ENCODE measurements at places on chromosomes 2 and 18. TPM values are rescaled to one million over a fixed set of nuclear protein-coding genes. Genes with fewer than 3 reads are reported as not detected.

Gene HMSD
- not detected for total RNA-seq

Gene EMX1
- not detected for total RNA-seq

Gene RND3
- total RNA-seq, result 222 TPM

Gene APCDD1
- not detected for total RNA-seq

- DNase-seq, result no peak
These were observed 30.8 kb upstream of the ODC1 start for GRCh38 chr2:10478916-10479315.

DNA sequence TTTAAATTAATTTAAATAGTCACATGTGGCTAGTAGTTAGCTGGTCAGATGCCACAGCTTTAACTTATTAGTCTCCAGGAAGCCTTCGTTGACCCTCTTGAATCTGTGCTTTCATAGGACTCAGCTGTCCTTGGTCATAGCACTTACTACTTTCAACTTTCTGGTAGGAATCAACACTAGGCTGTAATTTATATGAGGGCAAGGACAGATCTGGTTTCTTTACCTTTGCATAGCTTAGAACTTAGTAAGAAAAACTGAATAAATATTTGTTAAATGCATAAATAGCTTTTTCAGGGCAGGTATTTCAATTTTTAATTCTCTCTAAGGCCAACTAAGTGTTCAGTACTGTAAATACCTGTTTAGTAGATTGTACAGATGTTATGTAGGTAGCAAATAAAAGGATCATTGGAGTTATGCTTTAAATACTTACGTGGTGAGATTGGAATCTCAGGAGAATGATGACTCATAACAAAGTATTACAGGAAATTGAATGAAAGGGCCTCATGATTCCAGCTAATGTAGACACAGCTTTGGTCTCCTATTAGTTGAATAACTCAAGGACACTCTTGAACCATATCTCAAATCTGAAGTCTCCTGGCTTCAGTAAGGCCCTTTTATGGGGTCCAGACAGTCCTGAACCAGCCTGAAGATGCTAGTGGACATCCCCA lies 2.6 kb downstream of the CLIP4 start:
- DNase-seq, result no peak

- peak; percentile 4 for DNase-seq
These were observed 202.9 kb upstream of the NT5C1B start for GRCh38 chr2:18792226-18792629.

DNA sequence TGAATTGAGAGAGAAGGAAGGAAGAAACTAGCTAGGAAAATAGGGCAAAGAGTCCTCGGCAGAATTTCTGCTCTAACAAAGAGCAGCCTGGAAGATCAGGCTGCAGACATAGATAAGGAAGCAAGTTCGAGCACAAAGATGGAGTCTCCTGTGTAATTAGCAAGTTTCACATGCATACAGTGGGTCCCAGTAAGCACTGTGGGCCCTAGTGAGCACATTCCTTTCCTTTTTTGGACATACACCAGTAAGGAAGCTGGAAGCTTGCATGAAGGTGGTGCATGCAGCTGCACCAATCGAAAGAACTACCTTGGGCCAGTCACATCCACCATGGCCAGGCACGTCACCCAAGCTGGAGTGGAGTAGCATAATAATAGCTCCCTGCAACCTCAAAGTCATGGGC lies 109.7 kb downstream of the NOL4 start:
- no peak for DNase-seq

GRCh38 chr2:73832930-73833329 lies 4.2 kb downstream of the STAMBP start:
- peak; percentile 44 for DNase-seq

DNA sequence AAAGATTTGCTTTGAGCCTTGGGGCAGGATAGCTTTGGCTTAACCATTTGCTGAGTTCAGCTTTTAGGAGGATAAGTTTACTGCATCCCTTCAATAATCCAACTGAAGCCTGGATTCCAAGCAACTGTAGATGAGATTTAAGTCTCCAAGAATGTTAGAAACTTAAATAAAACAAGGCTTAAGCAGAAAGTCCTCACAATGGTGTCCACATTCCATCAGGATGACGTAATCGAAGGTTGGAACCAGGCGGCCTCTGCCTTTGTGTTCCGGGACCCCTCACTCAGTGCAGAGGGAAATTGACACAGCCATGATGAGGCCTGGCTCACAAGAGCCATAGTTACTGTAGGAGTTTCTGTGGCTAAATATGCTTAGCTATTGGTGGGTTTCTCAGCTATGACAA lies 260.4 kb downstream of the LPIN1 start:
- peak; percentile 32 for DNase-seq

GRCh38 chr2:56266761-56267414 lies 83.1 kb downstream of the CCDC85A start:
- peak; percentile 98 for DNase-seq

- DNase-seq, result no peak
These were observed 327 bp downstream of the LTBP1 start for GRCh38 chr2:32947076-32947483.

All from G401 (cell line).